ENCODE measurements at places on chromosomes 7 and 10.

DNA sequence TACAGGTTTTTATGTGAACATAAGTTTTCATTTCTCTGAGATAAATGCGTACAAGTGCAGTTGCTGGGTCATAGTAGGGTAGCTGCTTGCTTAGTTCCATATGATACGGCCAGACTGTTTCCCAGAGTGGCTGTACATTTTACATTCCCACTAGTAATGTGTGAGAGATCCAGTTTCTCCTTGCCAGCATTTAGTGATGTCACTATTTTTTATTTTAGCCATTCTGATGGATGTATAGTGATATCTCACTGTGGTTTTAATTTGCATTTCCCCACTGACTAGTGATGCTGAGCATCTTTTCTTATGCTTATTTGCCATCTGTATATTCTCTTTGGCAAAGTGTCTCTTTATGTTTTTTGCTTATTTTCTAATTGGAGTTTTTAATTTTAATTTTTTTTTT lies 4.2 kb downstream of the ZMIZ2 start:
- no peak for DNase-seq

DNA sequence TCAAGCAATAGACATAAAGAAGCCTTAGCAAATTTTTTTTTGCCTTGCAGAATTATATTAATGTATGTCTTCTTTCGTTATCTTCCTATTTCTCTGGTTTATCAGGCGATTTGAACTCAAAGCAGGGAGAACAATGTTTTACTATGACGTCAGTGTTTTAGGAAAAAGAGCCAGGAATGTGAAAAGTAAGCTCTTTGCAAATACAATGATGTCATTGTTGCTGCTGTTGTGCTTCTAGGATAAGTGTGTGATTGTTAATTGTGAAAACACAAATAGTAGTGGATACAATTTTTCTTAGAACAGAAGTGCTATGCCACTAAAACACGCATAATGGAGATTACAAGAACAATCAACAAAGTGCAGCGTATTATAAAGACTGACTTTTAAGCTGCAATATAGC lies 9.5 kb upstream of the AUTS2 start:
- DNase-seq: no peak

GRCh38 chr10:79927111-79927828 lies 21.6 kb downstream of the SFTPD start:
- no peak for DNase-seq

DNA sequence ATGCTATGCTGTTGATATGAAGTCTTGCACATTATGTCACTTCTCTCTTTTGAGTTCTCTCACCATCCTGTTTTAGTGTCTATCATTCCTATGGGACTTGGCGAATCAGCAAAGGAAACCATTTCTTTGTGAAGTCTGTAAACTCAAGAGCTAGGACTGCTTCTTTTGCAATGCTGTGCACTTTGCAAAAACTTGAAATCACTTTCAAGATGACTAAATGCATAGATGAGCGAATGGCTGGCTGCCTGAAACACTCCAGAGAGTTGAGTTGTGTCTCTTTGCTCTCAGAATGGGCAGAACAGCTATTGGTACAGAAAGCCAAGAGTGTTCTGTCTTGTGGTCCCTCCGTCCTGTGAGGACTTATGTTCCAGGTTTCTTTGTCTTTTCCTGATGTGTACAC lies 18.3 kb upstream of the ELMO1 start:
- no peak for DNase-seq

GRCh38 chr7:34043461-34044305 lies 138.3 kb downstream of the BMPER start:
- DNase-seq: no peak

GRCh38 chr7:88073626-88074025 lies 139.6 kb downstream of the ADAM22 start:
- DNase-seq: no peak

DNA sequence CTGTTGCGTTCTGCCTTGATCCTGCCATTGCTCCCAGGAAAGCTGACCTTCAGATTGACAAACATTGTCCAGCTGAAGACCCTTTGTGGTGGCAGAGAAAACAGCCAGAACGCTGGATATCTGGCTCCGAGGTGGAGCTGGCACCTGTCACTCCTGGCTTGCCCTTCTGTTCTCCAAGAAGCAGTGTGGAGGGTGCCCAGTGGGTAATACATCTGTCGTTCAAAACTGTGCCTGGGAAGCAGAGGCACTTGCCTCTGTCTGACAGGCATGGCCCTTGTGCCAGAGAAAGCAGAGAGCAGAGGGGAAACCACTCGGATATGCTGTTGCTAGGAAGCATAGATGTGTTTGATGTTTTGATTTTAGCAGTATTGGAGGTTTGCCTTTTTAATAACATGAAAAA lies 231.4 kb downstream of the BMPER start:
- DNase-seq: no peak

GRCh38 chr7:29234438-29234837 lies 39.9 kb downstream of the CHN2 start:
- DNase-seq: no peak

GRCh38 chr7:83468251-83468739 lies 180.6 kb downstream of the SEMA3E start:
- peak; percentile 24 for DNase-seq

GRCh38 chr10:69481811-69482524 lies 30.7 kb downstream of the TSPAN15 start:
- no peak for DNase-seq

DNA sequence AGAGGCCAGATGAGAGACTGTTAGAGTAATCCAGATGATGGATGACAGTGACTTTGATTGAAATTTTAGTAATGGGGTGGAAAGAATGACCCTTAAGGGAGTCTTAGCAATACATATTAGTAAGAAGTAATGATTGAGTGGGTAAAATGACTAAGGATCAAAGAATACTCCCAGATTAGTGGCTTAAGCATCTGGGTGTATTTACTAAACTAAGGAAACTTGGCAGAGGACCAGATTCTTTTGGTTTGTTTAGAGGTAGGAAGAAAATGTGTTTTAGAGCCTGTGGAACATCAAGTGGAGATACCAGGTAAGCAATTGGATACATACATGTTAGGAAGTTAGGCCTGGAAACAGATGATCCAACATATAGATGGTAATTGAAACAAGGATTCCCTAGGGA lies 58.8 kb upstream of the ADRA2A start:
- no peak for DNase-seq

GRCh38 chr10:29522918-29523317 lies 111.9 kb downstream of the SVIL start:
- no peak for DNase-seq

DNA sequence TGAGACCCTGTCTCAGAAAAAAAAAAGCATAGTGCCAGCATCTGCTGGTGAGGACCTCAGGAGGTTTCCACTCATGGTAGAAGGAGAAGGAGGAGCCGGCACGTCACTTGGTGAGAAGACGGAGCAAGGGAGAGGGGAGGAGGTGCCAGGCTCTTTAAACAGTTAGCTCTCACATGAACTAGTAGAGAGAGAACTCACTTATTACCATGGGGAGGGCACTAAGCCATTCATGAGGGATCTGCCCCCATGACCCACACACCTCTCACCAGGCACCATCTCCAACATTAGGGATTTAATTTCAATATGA lies 62.9 kb upstream of the VKORC1L1 start:
- DNase-seq: no peak

GRCh38 chr7:46153951-46154787 lies 233.1 kb upstream of the IGFBP3 start:
- DNase-seq: no peak

- DNase-seq: no peak
These were observed 9.3 kb downstream of the SMO start for GRCh38 chr7:129197771-129198170.

DNA sequence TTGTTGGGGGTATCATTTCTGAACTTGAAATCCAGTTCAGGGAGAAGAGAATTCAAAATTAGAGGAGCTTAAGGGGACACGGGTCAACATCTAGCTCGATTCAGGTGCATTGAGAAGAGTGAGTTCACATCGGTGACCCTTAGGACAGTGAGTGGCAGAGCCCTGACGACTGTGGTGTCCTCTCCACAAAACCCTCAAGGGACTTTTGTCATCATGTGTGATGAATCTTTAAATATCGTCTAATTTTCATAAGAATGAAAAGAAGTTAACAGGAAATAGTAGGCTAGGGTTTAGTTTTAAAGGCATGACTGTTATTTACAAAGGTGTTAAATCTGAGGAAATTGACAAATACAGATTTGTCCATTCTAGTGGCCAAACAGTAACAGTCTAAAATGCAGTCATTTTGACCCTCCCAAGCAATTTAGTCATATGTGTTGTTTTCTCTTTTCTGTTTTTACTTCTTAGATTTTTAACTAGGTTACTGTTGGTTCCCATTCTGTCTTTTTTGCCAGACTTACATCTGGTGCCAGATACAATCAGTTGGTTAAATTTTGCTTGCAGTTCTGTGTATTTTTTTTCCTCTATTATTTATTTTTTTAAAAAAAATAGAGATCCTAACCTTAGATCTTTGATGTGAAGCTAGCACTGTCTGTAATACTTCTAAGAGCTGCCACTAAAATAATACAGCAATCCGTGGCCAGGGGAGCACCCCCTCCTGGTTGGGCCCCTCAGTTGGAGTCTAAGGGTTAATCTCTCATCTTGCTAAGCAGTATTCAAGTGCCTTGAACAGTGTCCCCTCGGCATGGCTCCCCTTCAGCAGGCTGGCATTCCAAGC lies 34.9 kb upstream of the SH2B2 start:
- DNase-seq: no peak

GRCh38 chr7:100435401-100436304 lies 644 bp downstream of the PPP1R35 start:
- DNase-seq: peak; percentile 24

DNA sequence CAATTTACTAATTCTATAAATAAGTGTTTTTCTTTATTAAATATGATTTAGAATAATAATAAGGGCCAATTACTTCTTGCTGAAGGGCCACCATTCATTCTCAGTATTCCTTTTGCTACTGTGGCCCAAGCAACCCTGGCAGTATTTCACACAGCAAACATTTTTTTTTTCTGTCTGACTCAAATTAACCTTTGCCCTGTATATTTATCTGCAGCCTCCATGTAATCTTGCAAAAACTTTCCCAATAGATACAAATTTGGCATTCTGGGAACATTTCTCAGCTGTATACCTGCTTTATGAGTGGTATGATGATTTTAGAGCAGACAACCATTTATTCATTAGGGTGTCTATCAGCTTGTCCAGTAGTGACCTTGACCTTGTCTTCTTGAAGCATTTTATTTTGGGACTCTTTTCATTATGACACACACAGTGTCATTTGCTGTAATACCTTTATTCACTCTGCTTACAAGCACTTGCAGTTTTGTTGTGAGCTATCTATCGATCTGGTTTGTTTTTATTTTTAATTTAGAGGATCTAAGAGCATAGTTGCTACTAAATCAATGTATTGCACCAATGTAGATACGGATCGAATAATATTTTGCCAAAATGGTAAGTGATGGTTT lies 159.7 kb upstream of the PLXDC2 start:
- DNase-seq: no peak

GRCh38 chr10:82801289-82801688 lies 926.3 kb downstream of the NRG3 start:
- DNase-seq: no peak

DNA sequence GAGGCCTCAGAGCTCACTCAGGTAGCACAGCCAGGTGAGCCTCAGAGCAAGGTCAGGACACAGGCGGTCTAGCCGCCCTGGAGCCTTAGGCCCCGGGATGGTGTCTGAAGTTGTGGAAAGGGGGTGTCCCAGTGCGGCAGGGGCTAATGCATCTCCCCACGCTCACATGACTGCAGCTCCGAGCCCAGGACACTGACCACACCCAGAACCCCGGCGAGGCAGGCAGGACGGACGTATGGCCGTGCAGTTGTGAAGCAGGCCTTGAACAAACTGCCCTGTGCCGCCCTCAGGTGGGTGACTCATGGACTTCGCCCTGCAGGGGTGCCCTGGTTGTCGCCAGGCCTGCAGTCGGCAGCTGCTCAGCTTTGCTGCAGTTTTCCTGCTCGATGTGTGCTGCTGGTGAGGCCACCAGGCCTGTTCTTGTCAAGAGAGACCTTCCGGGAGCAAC lies 5.0 kb upstream of the PRKAR1B start:
- DNase-seq: no peak

- DNase-seq: no peak
These were observed 29.1 kb downstream of the CELF2 start for GRCh38 chr10:11046776-11047160.

DNA sequence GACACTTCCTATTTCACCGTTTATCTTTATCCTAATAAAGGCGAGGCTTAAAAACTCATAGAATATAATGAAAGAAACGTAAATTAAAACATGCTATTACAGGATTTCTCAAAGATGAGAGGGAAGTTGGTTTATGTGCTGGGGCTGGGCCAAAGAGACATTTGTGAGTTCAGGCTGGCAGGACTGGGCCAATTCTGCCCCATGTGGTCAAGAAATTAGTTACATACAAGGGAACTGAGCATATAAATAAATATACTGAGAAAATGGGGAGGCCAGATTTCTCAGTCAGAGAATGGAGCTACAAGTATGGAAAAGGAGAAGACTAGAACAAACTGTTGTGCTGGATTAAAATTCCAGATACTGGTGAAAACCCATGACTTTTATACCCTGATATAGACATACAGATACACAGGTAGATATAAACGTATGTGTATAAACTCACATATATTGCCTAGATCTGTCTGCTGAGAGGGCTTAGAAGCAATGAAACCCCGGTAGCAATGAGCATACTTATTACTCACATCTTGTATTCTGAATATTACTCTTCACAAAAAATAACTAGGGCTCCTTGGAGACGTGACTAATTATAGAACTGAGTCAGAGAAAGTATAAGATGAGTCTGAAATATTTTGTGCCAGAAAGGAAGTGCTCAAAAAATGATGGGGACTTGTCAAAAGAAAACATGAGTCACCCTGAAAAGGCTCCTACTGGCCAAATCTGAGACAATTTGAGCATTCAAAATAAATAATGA lies 155.7 kb upstream of the FGFR2 start:
- no peak for DNase-seq

DNA sequence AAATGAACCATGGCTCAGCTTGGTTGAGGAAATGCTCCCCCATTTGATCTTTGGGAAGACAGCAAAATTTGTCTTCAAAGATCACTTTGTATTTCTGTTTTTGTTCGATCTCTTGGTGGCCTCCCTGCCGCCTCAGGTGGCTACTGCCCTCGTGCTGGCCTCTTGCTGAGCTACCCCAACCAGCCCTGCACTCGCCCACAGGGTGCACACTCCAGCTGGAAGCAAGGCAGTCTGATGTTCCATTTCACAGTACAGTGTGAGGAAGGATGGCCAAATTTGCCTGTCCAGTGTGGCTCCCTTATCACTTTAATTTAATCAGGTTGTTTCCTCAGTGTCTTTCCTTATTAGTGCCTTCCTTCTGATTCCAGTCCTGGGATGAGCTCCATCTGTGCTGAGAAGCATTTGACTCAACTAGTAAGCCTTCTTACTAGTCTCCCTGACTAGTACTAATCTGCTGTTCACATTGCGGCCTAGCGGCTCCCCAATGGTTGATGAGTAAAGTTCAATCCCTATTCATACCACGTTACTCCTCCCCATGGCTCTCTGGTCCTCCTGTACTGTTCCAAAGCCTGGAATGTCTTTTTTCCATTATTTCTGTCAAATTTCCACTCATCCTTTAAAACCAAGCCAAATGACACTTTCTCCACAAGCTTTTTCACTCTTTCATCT lies 8.2 kb downstream of the MYOF start:
- no peak for DNase-seq
